Activated CD4-positive, alpha-beta T cell treated with anti-CD3 and anti-CD28 coated beads, Interleukin-2, amount 50 U/mL, for 24 hours (primary cell): ENCODE measurements at places on chromosomes 3 and 15.

- DNase-seq = no peak
These were observed 69.8 kb downstream of the TCF12 start for GRCh38 chr15:56988219-56988618.

GRCh38 chr3:189355481-189356201 lies 183.9 kb downstream of the TPRG1 start:
- peak; percentile 29 for DNase-seq

DNA sequence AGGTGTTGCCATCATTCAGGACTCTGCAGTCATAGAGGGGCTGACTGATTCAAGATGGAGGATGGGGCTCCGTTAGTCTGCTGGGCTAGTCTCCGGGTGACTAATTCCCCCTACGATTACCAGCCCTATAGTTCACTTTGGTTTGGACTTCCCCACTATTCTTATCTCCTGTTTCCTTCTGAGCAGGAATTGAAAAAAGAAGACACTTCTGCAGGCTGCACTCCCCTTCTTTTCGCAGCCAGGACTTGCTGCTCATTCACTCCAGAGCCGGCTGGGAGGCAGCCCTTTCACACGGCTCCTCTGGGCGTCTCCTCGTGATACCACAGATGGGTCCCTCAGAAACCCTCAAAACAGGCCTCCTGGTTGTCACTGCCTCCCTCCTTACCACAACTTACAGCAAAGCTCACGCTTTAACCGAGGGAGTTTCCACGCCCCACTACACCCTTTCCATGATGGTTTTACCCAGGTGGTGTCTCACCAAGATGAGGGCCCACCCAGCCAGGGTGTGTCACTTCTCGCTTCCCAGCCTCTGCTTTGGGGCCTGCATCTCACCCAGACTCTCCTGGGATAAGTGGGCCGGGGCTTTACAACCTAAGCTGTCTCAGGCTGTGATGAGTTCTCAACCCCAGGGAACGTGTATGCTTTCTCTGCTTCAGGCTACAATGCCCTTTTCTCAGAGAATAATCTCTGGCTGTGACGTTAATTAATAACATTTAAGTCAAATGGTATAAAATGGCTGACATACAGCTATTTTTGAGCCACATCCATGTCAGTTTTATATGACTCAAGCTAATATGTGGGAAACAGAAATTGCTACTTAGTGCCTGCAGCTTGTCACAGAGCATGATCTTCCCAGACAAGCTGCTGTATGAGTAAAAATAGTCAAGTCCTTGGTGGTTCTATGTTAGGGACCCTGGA lies 11.9 kb downstream of the CX3CR1 start:
- DNase-seq = peak; percentile 75

DNA sequence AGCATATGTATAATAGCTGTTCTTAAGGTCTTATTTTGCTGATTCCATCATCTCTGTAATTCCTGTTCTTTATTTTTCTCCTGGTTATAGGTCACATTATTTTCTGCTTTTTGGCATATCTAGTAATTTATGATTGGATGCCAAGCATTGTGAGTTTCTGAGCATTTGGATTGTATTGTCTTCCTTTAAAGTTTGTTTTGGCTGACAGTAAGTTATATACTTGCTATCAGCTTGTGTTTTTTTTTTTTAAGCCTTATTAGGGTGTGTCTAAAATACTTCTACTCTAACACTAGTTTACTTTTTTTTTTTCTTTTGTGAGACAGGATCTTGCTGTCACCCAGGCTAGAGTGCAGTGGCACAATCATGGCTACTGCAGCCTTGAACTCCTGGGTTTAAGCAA lies 10.1 kb downstream of the MKRN2 start:
- DNase-seq = no peak

GRCh38 chr3:59160133-59160746 lies 110.4 kb upstream of the CFAP20DC start:
- no peak for DNase-seq

DNA sequence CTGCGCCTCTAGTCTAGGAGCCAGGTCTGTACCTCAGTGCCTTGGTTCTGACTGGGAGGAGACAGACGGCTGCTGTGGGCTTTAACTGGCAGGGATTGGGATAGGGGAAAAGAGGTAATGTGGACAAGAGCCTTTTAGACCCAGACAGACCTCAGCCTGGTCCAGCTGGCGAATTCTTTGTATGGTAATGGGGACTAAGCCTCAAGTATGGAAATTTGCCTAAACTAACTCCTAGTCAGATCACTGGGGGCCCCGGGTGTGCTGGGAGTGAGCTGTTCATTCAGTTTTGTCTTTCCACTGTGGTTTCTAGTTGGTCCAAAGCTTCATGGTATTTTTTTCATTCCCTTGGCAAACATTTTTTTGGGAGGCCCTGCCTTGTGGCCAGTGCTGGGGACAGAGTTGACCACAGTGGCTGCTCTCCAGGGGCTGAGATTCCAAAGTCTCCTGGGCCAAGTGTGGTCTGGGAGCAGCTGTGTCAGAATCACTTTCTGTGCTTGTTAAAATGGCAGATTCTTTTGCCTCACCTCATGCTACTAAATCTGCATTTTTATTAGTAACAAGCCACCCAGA lies 261.4 kb upstream of the C2CD4B start:
- no peak for DNase-seq

DNA sequence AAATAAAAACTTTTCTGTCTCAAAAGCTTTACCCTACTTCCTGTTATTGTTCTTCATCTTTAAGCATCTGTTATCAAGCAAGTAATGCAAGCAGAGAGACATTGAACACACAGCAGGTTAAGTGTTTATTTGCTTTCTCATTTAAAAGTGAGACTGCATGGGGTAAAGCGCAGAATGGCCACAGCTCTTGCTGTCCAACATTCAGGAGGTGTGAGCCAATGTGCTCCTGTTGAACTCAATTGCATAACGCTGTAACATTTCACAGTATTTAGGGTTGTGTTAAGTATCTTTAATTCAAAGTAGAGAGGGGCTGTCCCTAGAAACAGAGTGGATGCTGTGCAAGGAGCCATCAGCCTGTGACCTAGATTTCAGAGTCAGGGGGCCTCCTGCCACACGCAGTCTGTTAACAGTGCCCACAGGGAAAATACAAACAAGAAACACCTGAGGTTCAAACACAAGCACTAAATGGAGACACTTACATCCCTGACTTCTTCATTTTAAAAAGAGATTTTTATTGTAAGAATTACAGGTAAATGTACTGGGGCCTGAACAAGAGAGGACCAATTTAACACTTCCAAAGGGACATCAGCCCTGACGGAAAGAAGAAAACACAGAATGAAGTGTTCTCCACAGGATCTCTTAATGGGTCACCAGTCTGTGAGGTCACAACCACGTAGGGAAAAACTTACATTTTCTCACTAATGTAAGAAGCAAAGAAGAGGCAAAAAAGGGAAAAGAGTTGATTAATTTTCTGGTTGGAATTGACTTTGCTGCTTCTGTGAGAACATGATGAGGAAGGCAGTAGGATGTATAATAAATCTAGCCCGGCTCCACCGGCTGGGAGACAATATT lies 815.1 kb downstream of the VGLL3 start:
- DNase-seq = no peak

- DNase-seq = no peak
These were observed 301.3 kb upstream of the IGF1R start for GRCh38 chr15:98347001-98347400.

DNA sequence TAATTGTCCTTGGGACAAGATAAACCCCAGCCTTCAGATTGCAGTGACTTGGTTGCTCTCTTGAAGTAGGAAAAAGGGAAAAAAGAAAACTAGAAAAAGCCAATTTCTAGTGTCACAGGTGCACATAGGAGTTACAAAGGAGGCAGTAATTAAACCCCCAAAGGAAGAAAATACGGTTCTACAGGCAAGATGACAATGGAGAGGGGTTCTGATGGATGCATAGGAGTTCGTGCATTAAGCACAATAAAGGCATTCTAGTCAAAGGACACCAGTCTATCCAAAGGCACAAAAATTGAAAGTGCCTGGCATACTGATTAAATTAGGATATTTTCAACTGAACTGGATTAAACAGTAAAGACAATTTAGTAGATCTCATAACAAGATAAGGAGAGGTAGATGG lies 31.6 kb upstream of the MTMR14 start:
- DNase-seq = no peak

- DNase-seq = no peak
These were observed 19.2 kb upstream of the MYZAP start for GRCh38 chr15:57572468-57572867.

- no peak for DNase-seq
These were observed 4.2 kb upstream of the MEIS2 start for GRCh38 chr15:37104424-37104981.

- DNase-seq = no peak
These were observed 84.7 kb downstream of the MYO9A start for GRCh38 chr15:72033285-72033684.

DNA sequence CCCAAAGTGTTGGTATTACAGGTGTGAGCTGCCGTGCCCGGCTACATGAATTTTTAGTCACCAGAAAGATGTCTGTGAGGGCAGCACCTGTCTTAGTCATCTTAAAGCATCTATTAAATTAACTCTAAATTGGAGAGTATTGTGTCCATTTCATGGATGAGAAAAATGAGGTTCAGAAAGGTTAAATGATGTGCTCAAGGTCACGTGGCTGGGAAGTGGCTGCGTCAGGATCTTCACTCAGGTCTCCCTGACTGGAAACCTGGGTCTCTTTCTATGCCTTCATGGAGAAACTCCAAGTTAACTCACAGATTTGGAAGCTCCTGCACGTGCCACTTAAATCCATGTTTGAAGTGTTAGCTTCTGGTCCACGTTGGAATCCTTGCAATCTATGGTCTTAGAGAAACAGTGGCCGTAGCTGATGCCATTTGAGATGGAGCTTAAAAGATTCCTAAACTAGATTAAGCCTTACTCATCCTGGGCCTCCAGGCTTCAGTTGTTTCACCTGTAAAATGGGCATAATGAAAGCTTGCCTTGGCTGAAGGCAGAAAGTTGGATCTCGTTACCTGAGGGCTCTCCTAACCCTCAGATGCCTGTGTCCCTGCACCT lies 5.2 kb upstream of the TMEM40 start:
- DNase-seq = no peak

DNA sequence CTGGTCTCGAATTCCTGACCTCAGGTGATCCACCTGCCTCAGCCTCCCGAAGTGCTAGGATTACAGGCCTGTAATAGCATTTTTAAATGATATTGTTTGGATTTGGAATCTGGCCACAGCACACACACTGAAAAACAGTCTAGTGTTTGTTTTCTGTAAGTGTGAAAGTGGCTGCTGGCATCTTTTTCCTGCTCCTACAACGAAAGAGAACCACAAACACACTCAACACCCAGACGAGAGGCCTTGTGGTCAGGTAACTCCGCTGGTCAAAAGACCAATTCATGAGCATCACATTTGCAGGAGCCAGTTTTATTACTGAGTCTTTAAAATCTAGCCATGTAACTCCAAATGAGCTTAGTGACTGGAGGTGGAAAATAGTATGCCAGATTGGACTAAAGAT lies 50.2 kb downstream of the IMPG2 start:
- no peak for DNase-seq

DNA sequence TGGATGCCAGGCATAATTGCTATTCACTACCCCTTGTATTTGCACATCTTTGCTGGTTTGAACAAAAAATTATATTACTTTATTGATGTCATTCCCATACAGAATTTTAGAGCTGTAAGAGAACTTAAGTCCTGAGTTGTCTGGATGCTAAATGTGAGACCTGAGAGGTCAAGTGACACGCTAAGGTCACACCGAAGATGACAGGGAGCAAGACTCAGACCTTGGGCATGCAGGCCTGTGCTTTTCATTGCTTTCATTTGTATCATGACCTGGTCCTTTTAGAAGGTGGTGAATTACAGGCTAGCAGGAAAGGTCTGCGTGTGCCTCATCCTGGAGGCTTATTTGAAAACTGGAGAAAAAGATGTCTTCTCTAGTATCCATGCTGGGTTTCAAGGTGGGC lies 312.0 kb upstream of the RASGRP1 start:
- no peak for DNase-seq

- no peak for DNase-seq
These were observed 14.9 kb downstream of the TRH start for GRCh38 chr3:129989414-129989813.

DNA sequence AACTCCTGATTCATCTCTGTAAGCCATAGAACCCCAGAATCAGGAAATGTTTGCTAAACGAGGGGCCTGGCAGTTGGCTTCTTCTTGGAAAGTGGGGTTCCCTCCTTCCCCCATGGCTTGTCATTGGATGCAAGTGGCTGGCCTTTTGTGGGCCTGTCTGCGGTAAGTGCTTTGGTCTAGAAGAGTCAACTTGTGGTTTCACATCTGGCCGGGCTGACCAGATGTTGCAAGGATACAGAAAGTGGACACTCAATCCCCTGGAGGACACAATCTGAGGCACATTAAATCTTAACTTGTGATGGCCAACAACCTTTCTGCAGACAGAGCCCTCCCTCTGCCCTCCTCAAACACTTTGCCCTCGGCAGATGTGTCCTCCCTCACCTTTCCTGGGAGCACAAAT lies 1.1 kb downstream of the FAH start:
- no peak for DNase-seq

DNA sequence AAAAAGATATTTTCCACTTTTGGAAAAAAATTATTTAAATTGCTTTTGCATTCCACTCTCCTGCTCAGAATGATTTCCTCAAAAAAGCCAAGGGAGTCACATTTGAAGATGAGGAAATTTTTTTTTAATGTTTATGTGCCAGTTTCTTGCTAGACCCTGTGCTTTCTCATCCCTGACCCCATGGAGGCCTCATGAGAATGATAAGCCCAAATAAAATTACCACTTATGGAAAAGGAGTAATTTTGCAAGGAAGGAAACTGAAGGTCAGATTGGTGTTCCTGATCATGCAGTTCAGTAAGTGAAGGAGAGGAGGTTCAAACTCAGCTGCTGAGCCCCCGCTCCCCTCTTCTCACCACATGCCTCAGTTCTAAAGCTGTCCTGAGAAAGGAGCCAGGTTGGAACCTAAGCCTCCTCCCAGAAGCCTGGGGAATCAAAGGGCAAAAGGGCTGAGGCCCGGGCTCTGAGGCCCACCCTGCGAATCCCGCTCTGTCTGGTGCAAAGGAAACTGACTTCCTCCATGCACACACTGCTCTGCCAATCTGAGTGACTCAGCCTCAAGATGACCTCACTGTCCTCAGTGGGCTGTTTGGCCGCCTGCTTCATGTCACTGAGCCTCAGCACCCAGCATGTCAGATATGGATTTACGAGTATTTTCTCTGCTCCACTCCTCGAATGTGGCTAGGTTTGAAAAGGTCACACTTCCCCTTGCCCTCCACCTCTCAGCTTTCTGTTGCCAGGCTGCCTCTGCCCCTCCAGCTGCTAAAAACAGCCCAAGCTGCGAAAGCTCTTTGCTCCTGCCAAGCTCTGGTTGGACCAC lies 56.9 kb upstream of the FLNB start:
- no peak for DNase-seq
